ENCODE measurements at places on chromosomes 6 and 20.

GRCh38 chr20:16007164-16007563, 566.1 kb downstream of the KIF16B start:
- DNase-seq: no peak

DNA sequence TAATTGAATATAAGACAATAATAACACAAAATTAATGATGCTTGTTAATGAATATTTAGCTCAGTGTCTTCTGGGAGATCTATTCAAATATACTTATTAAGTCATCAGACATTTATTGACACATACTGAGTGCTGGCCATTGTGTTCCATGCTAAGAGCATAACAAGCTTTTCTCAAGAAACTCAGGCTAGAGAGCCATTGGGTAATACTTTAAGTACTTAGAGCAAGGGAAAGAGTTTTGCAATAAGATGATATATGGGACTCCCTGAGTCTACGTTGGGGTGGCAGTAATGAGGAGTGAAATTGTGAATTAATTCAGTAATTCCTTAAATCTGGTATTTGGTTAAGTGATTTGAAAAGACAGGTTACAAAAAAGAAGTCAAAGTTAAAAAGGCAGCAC, 11.1 kb downstream of the TMEM200A start:
- DNase-seq: no peak

DNA sequence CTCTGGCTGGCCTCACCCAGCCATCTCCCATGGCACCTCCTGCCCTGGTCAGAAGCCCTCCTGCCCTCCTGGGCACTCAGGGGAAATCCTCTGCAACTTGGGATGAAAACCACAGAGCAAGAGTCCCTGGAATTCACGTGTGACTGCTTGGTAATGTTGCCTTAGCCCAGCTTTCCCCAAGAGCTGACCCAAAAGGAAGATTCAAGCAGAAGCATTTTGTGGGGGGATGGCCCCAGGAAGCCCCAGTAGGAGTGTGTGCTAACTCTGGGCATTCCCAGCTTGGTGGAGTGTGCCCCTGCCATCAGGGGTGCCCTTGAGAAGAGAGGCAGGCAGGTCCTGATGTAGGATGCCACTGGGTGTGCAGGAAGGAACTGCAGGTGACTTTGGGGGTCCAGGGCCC, 35.5 kb downstream of the SNX5 start:
- no peak for DNase-seq

DNA sequence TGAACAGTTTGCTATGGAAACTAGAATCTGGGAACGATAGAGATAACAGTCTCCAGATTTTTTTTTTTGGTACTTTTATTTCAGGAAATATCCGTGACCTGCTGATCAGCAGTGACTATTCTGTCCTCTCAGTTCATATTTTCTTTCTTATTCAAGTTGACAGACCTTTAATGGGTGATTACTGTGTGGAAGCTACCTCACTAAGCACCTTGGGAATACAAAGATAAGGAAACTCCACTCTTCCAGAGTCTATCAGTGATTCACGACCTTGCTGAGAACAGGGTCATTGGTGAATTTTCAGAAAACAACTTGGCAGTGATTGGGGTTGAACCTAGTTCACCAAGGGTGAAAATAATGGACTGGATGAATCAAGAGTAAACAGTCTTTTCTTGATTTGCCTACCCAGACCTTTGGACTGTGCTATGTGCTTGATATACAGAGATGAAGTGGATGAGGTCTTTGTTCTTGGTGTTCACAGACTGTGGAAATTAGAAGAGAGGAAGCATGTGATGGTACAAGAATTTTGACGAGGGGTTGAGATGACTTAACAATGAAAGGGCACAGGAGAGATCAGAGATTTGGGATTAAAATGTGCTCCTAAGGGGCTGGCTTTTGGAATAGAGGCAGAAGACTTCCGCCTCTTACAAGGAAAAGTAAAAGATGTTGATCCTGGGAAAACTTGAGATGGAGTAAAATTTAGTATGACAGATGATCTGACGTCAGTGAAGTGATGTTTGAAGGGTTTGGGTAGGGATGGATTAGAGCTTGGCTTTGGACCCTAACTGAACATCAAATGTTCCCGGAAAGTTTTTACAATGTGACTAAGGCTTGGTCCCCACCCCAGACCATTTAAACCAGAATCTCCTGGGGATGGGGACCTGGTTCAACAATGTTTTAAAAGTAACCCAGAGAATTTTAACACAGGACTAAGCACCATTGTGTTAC, 1.2 kb downstream of the KAT14 start:
- DNase-seq: no peak

DNA sequence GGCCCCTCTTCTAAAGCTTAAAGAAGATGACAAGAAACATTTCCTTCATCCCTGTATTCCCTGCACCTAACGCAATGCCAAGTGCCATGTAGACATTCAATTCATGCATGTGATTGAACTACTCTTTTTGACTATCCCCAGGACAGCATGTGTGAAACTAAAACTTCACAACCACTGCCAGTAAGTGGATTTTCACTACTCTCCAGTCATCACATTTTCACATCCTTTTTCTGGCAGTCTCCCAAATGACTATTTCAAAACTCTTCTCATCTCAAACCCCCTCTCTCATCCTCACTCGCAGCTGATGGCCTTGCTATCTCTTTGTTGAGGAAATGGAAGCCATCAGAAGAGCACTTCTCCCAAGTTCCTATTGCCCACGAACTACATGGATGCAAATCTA, 122.6 kb downstream of the OPRM1 start:
- no peak for DNase-seq

GRCh38 chr20:32215147-32215546, 7.5 kb downstream of the POFUT1 start:
- DNase-seq: no peak

DNA sequence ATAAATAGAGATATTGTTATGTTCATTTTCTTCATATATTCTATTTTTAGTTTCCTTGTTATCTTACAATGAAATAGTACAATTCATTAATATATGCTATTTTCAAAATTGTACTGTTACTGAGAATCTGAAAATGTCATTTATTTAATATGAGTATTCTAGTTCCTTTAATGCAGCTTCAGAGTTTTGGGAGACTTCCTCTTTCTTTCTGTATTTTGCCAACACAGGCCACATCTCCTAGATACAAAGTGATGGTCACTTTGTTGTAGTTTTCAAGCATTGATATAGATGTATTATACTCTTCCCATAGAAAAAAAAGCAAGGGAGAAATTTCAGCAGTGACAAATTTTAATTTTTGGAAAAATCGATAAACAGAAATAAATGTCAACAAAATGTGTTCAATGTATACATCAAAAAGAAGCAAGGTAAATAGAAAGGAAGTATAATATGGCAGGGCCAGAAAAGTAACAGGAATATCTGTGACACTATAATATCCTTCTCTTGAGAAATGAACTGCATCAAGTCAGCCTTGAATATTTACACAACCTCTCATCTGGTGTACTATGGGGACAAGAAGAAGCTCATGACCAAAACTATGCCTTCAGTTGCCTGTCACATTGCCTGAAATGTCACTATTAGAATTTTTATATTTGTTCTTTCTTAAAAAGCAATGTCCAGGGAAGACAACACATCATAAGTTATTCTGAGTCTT, 396.0 kb downstream of the TBC1D32 start:
- DNase-seq: no peak

DNA sequence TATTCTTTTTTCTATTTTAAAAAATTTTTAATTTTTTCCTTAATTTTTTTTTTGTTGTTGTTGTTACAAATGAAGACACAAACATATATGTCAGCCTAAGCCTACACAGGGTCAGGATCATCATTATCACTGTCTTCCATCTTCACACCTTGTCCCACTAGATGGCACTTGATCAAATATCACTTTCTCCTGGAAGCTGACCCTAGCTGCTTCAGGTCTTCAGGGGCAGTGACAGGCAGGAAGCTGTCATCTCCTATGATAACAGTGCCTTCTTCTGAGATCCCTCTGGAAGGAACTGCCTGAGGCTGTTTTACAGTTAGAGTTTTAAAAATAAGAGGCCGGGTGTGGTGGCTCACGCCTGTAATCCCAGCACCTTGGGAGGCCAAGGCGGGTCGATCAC, 70.2 kb upstream of the EEF1E1 start:
- DNase-seq: no peak

- DNase-seq: no peak
Observed at GRCh38 chr20:4613184-4613583, 108.5 kb upstream of the PRND start.

- no peak for DNase-seq
Observed at GRCh38 chr6:131998255-131998982, 47.2 kb upstream of the CCN2 start.

DNA sequence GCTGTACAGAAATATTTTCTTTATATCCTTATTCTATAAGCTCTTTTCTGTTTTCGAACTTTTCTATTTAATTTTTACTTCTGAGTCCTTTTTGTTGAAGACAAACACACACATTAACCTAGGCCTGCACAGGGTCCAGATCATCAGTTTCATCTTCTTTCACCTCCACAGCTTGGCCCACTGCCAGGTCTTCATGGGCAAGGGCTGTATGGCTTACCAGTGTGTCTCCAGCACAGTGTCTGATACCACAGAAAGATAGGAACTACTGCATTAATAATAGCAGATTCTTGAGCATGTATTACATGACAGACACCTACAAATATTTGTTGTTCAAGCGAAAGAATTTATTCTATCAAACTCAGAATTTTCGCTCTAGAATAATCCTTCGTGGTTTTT, 24.4 kb downstream of the QKI start:
- DNase-seq: no peak

DNA sequence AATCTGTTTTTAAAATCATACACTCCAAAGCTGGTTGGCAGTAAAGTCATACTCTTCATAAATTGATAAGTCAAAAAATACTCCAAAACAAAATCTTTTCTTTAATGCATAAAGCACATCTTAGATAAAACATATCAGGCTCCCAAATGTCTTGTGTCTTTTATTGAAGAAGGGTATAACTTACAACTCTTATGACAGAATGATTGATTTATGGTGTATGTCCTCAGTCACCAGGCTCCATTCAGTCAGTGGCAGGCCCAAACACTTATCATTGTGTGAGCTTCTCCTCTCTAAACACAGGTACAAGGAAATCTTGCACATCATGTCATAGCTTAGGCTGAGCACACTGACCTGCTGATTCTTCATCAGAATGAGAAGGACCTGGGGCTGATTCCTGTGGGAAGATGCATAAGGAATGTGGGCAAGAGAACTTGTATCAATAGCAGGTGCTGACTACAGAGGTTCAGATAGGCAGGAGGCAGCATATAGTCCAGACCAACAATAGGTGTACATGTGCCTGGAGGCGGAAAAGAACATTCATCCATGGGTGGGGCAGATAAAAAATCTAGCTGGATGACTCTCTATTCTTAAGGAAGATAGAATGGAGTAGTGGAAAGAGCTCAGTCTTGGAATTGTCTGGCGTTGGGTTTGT, 1.9 kb downstream of the CALHM5 start:
- DNase-seq: no peak

- DNase-seq: no peak
Observed at GRCh38 chr6:116933485-116933884, 56.4 kb downstream of the RFX6 start.

DNA sequence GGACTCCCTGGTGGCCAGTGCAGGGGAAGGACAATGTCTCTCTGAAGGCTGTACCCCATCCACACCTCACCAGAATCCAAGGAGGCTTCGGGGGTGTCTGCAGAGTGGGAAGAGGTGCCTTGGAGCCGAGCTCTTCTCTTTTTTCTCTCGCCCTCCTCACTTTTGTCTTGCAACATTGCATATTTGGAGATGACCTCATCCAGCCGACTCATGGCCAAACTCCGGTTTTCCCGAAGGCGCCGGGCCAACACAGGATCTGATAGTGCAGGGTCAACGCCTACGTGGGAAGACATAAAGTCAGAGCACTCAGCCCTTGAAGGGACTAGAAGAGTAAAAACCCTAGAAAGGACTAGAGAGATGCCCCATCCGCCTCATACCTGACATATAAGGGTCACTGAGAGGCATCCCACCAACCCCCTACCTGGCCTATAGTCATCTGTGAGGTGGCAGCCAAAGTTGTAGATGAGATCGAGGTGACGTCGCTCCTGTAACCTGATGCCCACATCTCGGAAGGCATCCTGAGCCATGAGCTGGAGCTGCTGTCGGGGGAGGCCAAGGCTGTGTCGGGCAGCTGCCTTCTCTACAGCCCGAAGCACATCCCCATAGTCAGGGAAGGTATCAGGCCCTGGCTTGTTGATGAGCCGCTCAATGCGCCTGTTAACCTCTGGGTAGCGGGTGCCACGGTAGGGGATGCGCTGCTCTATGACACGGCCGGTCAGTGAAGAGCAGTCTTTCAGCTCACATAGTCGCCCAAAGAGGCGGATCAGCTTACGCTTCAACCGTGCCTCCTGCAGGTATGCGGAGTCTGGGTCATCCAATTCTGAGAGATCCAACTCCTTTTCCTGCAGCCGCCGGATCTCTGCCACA, 3.0 kb upstream of the ZBTB22 start:
- no peak for DNase-seq

GRCh38 chr20:10332656-10333415, 101.2 kb downstream of the MKKS start:
- DNase-seq: no peak

Measured in suprapubic skin (tissue), 4 donors.